ENCODE measurements at places on chromosomes 1 and 21.

GRCh38 chr1:29626726-29627125 lies 390.4 kb downstream of the PTPRU start:
- no peak for DNase-seq

- DNase-seq, result no peak
These were observed 256.8 kb downstream of the OLFM3 start for GRCh38 chr1:101739826-101740330.

- no peak for DNase-seq
These were observed 129.5 kb downstream of the ADSS2 start for GRCh38 chr1:244322181-244322580.

DNA sequence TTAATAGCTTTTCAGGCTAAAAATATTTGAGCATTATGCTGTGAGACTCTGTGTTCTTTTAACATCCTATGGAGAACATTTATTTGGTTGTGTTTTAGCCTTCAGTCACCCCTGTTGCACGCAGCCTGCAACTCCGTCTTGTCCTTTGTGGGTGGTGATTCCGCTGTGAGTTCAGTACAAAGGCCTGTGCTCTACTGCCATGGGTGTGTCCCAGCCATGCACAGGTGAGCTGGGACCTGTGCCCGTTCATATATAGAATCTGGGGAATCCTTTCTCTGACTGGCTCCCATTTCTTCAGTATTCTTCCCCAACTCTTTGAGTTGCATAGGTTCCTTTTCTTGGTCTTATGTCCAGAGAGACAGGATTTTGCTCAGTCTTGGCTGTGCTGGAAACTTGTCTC lies 61.4 kb downstream of the ACTL8 start:
- DNase-seq, result no peak

- DNase-seq, result peak; percentile 57
These were observed 5.5 kb upstream of the PRKCZ start for GRCh38 chr1:2044510-2045319.

DNA sequence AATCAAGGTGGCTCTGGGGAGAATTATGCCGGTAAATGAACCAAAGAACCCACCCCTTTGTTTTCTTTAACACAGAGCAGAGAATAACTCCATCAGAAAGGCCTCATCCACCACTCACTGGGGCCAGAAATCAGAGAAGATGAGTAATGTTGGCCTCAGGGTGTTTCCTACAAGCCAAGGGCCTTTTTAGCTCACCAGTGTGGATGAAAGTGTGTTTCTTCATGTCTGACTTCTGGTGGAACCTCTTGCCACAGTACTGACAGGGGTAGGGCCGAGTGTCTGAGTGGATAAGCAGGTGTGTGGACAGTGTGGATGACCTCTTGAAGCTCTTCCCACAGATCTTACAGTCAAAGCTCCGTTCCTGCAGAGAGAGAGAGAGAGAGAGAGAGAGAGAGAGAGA lies 8.3 kb downstream of the GFI1 start:
- no peak for DNase-seq

- no peak for DNase-seq
These were observed 360.3 kb downstream of the TGFB2 start for GRCh38 chr1:218705391-218705790.

GRCh38 chr1:56557746-56558145 lies 21.6 kb downstream of the PLPP3 start:
- DNase-seq, result no peak

- DNase-seq, result peak; percentile 29
These were observed 4.0 kb upstream of the ASPM start for GRCh38 chr1:197150336-197151005.

GRCh38 chr1:177490786-177491185 lies 320.0 kb downstream of the BRINP2 start:
- no peak for DNase-seq

GRCh38 chr21:45128613-45129188 lies 54.3 kb downstream of the ADARB1 start:
- peak; percentile 79 for DNase-seq

GRCh38 chr1:185880779-185881333 lies 146.7 kb downstream of the HMCN1 start:
- DNase-seq, result no peak
